Activated CD8-positive, alpha-beta memory T cell treated with anti-CD3 and anti-CD28 coated beads for 24 hours (primary cell): ENCODE measurements at places on chromosomes 2 and 18.

DNA sequence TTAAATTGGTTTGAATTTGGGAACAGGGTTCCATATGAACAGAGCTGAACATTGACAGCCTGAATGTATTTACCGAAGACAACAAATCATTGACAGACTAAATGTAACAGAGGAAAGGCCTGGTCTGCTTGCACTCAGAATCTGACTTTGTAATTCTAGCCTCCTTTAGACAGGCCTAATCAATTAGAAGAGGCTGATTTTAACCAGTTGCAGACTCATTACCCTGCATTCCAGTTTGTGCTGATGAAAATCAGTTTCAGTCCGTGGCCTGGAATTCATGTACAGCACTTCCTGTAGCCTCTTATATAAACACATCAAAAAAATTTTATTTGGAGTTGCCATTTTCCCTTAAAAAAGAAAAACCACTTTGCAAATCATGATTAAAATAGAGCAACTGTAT is 93.1 kb upstream of the ZFP36L2 start:
- DNase-seq = no peak

DNA sequence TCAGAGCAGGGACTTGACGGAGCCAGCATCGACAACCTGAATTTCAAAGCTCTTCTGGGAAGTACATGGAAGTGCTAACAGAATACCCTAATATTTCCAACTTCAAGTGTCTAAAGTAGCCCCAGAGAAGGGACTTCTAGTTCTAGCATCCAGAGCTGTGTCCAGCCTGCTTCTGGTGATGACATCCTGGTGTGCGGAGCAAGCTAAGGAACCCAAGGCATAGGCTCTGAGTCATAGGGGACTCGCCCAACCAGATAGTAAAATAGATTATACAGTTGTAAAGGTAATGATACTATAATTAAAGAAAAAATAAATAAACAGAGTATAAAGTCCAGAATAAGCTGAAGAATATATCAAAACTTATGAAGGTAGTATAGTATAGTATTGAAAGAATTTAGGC is 108.1 kb upstream of the SERPINE2 start:
- no peak for DNase-seq

- DNase-seq = no peak
Measured at GRCh38 chr2:20676353-20677215, 9.6 kb downstream of the GDF7 start.

DNA sequence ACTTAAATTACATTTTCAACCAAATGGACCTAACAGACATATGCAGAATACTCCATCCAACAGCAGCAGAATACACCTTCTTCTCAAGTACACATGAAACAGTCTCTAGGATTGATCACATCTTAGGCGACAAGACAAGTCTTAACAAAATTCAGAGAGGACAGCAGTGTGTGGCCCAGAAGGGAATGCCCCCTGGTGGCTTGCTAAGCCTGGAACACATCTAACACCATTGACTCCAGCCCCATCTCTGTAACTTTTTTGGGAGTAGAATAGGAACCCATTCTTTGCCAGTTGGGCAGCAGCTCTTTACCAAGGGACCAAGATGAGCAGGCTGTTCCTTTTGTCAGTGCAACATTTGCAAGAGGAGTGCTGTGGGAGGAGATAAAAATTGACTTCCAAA is 249.9 kb downstream of the PLCL1 start:
- DNase-seq = peak; percentile 63

- DNase-seq = no peak
Measured at GRCh38 chr2:24785671-24786321, 7.4 kb downstream of the PTRHD1 start.

DNA sequence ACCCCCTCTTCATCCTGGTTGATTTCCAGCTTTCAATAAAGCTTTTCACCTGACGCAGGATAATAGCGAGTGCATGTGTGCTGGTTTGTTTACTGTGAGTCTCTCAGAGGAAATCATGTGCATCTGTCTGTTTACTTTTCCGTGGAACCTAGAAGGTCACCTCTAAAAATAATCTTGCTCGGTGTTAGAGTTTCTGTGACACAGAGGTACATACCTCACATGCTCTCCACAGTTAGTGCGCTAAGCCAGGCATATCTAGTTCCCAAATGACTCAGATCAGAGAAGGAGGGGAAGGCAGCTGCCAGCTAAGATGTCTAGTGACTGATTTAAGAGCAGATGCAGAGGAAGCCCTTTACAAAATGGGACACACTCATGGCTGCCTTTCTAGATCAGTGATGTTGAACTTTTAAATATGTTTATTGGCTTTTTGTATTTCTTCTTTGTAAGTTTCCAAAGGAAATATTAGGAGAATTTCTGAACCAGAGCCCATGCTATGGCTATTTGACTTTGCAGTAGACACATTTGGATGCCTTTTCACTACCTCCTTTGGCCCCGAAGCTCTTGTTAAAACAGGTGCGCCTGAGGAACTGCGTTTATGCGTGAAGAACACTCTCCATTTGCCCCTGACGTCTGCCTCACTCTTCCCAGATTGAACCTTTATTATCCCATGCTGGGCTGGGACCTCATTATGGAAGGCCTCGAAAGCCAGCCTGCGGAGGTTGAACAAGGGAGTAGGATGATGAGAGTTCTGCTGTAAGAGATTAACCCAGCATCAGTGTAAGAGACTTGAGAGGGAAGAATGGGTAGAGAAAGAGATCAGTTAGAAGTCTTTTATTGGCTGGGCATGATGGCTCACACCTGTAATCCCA is 145.6 kb downstream of the FAM161A start:
- DNase-seq = no peak

GRCh38 chr2:234329202-234329960 is 167.5 kb downstream of the ARL4C start:
- no peak for DNase-seq

DNA sequence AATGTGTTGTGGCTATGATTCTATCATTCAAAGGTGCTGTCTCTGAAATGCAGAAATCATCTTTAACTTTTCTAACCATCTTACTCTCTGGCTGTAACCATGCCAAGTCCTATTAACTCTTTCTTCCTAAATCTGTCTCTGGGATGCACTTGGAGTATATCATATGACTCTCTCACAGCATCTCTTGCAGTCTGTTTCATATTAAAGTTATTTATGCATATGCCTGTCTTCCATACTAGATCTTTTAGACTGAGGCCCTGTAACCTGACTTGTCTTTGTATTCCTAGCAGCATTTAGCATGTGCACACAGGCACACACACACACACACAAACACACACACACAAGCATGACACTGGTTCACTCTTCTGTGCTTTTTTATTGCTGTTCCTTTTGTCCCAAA is 320.6 kb downstream of the ETAA1 start:
- DNase-seq = no peak
